GM04503 (cell line): ENCODE measurements at places on chromosomes 2 and 18.

DNA sequence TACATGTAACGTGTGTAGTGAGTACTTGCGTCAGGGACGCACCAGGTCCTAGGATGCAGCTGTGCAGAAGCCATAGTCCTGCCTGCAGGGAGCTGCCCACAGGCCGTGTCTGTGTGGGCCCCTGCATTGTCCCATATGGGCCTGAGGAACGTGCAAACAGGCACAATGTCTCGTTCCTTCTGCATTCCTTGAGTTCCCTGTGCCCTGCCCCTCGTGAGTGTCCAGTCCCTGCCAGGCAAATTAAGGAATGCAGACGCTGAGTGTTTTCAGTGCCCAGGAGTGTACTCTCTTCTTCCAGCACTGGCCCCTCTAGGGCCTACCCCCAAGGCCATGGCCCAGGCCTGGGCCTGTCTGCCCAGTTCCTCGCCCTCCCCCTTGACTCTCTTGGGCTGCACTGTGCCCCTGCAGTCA lies 61.8 kb downstream of the FAM168B start:
- DNase-seq: no peak

DNA sequence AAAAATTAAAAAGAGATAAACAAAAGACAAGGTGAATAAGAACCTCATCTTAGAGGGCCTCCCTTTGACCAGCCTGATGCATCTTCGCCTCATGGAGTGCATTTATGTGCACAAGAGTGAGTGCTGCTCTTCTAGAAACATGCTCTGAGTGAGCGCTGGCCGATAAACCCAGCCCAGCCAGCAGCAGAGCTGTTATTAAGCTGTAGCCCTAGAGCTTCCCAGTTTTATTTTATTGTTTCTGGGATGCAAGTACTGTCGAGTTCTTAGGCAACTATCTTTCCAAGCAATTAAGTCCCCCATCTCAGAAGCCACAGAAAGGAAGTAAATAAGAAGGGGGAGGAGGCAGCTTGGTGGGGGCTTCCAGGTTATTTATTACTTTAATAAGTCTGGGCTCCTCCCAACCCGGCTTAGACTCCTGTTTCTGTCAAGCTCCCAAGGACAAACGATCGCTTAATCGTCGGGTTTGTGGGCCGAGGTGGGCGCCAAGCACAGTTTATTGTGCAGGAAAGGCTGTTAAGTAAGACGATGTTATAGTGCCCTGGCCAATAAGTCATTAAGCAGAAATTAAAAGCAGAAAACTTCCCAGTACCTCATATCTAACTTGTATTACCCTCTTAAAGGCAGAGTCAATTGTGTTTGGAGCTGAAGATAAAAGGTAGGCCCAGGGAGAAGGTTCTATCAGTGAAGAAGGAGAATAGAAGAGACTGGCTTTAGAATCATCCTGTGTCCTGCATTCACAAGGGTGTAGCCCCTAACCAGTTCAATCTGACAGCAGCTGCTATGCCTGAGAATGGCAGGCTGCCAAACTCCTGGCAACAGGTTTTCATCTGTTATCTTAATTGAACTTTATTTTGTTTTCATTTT lies 176.3 kb downstream of the PIK3C3 start:
- DNase-seq: no peak

- no peak for DNase-seq
Observed at GRCh38 chr2:240577281-240578109, 9.0 kb upstream of the CAPN10 start.

DNA sequence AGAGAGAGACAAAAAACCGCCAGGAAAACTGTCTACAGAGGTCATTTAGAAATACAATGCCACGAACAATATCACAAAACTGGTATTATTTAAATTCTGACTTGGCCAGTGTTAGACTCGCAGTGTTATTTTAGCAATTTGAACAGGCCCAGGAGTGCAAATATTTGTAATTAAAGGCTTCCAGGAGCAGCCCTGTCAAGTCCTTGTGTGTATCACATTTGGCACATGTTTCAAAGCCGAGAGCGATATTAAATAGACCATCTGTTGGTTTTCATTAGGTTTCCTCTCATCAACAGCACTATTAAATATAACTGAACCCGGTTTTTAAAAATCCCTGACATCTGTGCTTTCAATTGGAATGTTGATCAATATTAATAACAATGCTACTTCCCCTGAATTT lies 656.9 kb downstream of the TSN start:
- no peak for DNase-seq

- no peak for DNase-seq
Observed at GRCh38 chr2:121080013-121080772, 204.8 kb downstream of the TFCP2L1 start.

- DNase-seq: no peak
Observed at GRCh38 chr2:16189029-16189835, 248.9 kb downstream of the MYCN start.

GRCh38 chr2:29374823-29375222 lies 259.6 kb downstream of the CLIP4 start:
- DNase-seq: no peak

GRCh38 chr2:11343650-11344341 lies 640 bp downstream of the ROCK2 start:
- no peak for DNase-seq

DNA sequence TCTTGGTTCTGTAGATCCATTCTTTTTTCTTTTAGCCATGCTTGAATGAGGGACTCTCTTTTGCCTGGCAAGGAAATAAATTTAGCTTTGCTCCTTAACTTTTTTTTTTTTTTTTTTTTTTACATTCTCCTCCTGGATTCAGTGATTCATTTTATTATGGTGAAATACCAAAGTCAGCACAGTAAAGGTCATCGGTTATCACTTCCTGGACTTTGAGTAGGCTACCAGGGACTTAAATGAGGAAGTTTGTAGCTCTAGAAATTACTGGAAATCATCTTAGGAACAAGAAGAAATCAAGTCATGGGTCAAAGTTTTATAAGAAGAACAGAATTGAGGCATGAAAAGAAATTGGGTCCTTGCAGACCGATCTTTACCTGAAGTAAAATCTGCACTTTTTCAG lies 75.0 kb downstream of the SOCS6 start:
- DNase-seq: no peak

GRCh38 chr2:864501-865106 lies 86.0 kb upstream of the SNTG2 start:
- DNase-seq: no peak

GRCh38 chr2:242011991-242012764 lies 142.6 kb downstream of the RTP5 start:
- DNase-seq: no peak

- DNase-seq: no peak
Observed at GRCh38 chr2:112140205-112140802, 2.1 kb downstream of the FBLN7 start.

DNA sequence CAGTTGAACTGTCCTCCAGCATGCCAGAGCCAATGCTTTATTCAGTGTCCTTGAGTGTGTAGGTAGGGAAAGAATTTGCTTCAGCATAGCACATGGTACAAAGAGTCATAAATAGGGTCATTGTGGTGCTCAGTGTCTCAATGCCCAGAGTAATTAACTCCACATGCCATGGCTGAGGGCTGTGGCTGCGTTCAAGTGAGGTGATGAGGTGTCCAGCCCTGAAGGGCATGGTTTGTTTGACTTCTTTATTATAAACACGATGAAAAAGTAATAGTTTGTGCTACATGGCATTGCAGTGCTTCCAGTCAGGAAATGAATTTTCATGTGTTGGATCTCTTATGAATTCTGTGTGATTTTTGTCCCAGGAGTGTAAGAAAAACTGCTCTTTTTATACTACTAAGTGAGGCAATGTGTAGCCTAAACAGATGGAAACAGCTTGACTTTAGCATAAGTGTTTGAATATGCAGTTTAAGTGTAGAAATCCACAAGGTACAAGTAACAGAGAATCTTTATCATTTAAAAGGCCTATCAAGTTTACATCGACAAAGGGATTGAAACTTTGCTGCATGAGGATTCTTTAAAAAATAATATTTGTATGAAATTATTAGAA lies 507.9 kb upstream of the CDH2 start:
- DNase-seq: no peak
